RPMI7951 (cell line): ENCODE measurements at places on chromosomes 4 and X. TPM values are rescaled to one million over a fixed set of nuclear protein-coding genes. Genes with fewer than 3 reads are reported as not detected.

DNA sequence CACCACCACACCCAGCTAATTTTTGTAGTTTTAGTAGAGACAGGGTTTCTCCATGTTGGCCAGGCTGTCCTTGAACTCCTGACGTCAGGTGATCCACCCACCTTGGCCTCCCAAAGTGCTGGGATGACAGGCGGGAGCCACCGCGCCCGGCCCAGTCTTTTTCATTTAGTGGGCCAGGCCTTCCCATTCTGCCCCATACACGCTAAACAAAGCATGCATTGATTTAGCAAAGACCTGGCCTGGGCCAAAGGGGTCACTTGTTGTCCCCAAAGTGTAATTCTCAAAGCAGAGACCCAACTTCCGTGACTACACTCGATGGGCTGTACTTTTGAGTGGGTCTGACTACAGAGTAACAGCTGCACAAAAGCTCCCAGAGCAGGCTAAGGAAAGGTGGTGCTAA is 29.2 kb downstream of the CNGA2 start:
- DNase-seq = no peak

GRCh38 chrX:140762061-140762460 is 52.5 kb downstream of the LINC00632 start:
- DNase-seq = peak; percentile 28

- DNase-seq = no peak
These were observed 60.1 kb downstream of the GRIA2 start for GRCh38 chr4:157280673-157281072.

DNA sequence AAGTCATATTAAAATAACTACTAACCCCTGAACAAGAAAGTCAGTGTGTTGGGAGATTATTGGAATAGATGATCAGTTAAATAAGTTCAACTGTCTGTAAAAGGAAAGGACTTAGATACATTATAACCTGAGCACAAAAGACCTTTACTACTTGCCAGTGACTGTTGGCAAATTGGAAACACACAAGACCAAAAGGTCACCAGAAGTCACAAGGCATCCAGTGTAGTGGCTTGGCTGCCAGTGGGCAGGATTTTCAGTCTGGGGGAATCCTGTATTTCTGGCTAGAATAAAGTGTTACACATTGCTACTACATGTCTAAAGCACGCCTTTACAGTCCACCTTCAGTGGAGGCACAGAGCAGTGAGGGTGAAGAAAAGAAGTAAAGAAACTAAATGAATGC is 108.3 kb upstream of the AR start:
- no peak for DNase-seq

IL3RA gene
- not detected in 2 replicates for total RNA-seq

FAAH2 gene
- not detected in 2 replicates for total RNA-seq
